Chondrocyte (in vitro differentiated cells): ENCODE measurements at places on chromosomes 2 and 18.

DNA sequence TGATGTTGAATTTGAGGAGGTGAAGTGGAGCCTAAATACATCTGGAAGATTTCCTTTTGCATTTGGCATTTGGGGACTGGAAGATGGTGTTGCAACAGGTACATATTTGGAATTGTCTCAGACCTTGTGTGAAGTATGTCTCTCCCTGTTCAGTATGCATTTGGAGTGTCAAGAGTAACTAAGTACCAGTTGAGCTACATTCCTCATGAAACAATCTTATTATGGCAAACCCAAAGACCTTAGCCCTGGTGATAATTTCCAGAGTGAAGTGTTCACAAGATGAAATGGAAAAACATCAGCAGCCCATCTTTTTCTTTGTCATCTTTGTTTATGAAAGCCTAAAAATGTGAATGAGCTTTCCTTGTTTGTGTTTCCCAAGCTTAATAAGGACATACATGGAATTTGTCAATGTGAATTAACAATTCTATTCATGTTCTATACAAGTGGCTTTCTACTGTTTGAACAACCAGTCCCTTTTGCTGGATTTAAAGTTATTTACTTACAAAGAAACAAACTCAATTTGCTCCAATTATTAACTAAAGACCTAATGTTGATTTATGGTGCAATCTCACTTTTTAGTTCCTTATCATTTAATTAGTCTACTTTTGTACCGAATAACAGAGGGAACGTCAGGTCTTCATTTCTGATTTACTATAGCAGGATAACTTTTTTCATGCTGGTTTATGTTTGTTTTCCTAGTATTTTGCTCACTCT, 42.1 kb upstream of the PPP1R1C start:
- no peaks in the 10 kb centered on the region for H3K27me3 ChIP-seq
- no peak overlapping the region for H3K27ac ChIP-seq
- H3K36me3 ChIP-seq: no peaks in the 10 kb centered on the region
- H3K4me1 ChIP-seq: peaks cover 20% of the 10 kb centered on the region

GRCh38 chr2:100620481-100620880, 57.7 kb downstream of the PDCL3 start:
- no peak overlapping the region for H3K4me3 ChIP-seq
- no peaks in the 10 kb centered on the region for H3K36me3 ChIP-seq
- H3K27ac ChIP-seq: no peak overlapping the region
- no peak for DNase-seq
- peaks cover 20% of the 10 kb centered on the region for H3K27me3 ChIP-seq

GRCh38 chr2:99754210-99754609, 264.4 kb upstream of the REV1 start:
- peaks cover 5% of the 10 kb centered on the region for H3K36me3 ChIP-seq
- H3K27me3 ChIP-seq: no peaks in the 10 kb centered on the region
- no peak for DNase-seq
- H3K4me3 ChIP-seq: no peak overlapping the region

GRCh38 chr2:111659361-111660333, 224.3 kb downstream of the ANAPC1 start:
- H3K36me3 ChIP-seq: peaks cover 2% of the 10 kb centered on the region
- H3K4me1 ChIP-seq: peaks cover 49% of the 10 kb centered on the region
- DNase-seq: no peak
- H3K4me3 ChIP-seq: no peak overlapping the region
- H3K27me3 ChIP-seq: no peaks in the 10 kb centered on the region
- H3K27ac ChIP-seq: peak overlapping the region; percentile 97

- H3K27ac ChIP-seq: no peak overlapping the region
- no peaks in the 10 kb centered on the region for H3K4me1 ChIP-seq
- no peaks in the 10 kb centered on the region for H3K36me3 ChIP-seq
- no peak for DNase-seq
- H3K27me3 ChIP-seq: peaks cover 33% of the 10 kb centered on the region
Observed at GRCh38 chr18:54647176-54647575, 56.1 kb downstream of the DYNAP start.

- H3K4me3 ChIP-seq: no peak overlapping the region
- H3K4me1 ChIP-seq: peaks cover 38% of the 10 kb centered on the region
- no peak for DNase-seq
- H3K36me3 ChIP-seq: no peaks in the 10 kb centered on the region
- H3K27me3 ChIP-seq: no peaks in the 10 kb centered on the region
Observed at GRCh38 chr2:188725746-188726360, 248.3 kb upstream of the COL3A1 start.

- no peak overlapping the region for H3K4me3 ChIP-seq
- no peak for DNase-seq
- no peaks in the 10 kb centered on the region for H3K36me3 ChIP-seq
- H3K27ac ChIP-seq: peak overlapping the region; percentile 52
- peaks cover 13% of the 10 kb centered on the region for H3K4me1 ChIP-seq
Observed at GRCh38 chr2:12262681-12263436, 453.9 kb upstream of the TRIB2 start.

GRCh38 chr2:3117650-3118216, 259.9 kb downstream of the EIPR1 start:
- DNase-seq: no peak
- no peak overlapping the region for H3K27ac ChIP-seq
- no peaks in the 10 kb centered on the region for H3K27me3 ChIP-seq
- H3K4me3 ChIP-seq: no peak overlapping the region
- peaks cover 8% of the 10 kb centered on the region for H3K36me3 ChIP-seq

DNA sequence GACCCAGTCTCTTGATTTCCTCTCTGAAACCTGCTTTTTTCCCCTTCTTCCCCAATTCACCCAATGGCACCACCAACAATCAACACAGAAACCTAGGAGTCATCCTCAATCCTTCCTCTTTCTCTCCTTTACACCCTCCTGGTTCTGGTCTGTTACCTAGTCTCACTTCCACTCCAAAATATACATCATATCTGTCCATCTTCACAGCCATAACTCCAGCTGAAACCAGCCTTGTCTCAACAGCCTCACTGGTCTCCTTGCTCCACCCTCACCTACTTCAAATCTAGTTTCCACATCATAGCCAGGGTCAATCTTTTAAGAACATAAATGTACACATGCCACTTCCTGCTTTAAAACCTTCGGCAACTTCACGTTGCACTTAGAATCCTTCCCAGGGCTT, 11.8 kb upstream of the TWSG1 start:
- DNase-seq: no peak
- no peak overlapping the region for H3K27ac ChIP-seq
- H3K4me3 ChIP-seq: no peak overlapping the region

DNA sequence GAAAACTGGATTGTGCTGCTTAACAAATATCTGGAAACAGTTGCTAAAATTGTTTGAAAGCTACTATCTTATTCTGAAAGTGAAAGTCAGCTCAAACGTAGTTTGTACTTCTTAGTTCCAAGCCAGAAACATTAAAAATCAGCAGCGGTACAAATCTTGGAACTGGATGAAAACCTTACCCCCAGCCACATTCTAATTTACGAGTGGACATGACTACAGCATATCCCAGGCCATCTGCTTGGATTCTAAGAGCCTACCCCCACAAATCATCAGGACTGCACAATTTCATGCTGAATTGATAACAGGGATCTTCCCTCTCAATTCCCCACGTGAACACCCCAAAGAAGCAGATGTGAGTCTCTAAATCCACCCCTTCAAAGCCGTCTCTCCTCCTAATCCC, 158.7 kb upstream of the NCKAP5 start:
- H3K4me3 ChIP-seq: no peak overlapping the region
- no peaks in the 10 kb centered on the region for H3K27me3 ChIP-seq
- no peaks in the 10 kb centered on the region for H3K36me3 ChIP-seq

GRCh38 chr2:46847726-46848412, 67.7 kb downstream of the MCFD2 start:
- H3K27ac ChIP-seq: peak overlapping the region; percentile 96
- no peaks in the 10 kb centered on the region for H3K27me3 ChIP-seq
- H3K4me3 ChIP-seq: no peak overlapping the region
- H3K4me1 ChIP-seq: peaks cover 77% of the 10 kb centered on the region

GRCh38 chr2:155310589-155310988, 612.1 kb downstream of the KCNJ3 start:
- H3K4me1 ChIP-seq: no peaks in the 10 kb centered on the region
- H3K4me3 ChIP-seq: no peak overlapping the region
- peaks cover 8% of the 10 kb centered on the region for H3K27me3 ChIP-seq
- H3K27ac ChIP-seq: no peak overlapping the region
- DNase-seq: no peak

- DNase-seq: peak; percentile 48
- H3K27me3 ChIP-seq: no peaks in the 10 kb centered on the region
- H3K27ac ChIP-seq: no peak overlapping the region
- H3K4me1 ChIP-seq: no peaks in the 10 kb centered on the region
Observed at GRCh38 chr18:33062834-33063364, 290.1 kb upstream of the KLHL14 start.

GRCh38 chr2:241877989-241878970, 8.8 kb downstream of the RTP5 start:
- H3K27me3 ChIP-seq: no peaks in the 10 kb centered on the region
- H3K36me3 ChIP-seq: no peaks in the 10 kb centered on the region
- no peak for DNase-seq
- no peak overlapping the region for H3K4me3 ChIP-seq
- H3K27ac ChIP-seq: no peak overlapping the region

- no peak overlapping the region for H3K4me3 ChIP-seq
- peaks cover 17% of the 10 kb centered on the region for H3K27me3 ChIP-seq
- H3K36me3 ChIP-seq: peaks cover 15% of the 10 kb centered on the region
- DNase-seq: no peak
- H3K27ac ChIP-seq: no peak overlapping the region
Observed at GRCh38 chr2:219507581-219508443, 6.5 kb upstream of the ASIC4 start.

- no peak for DNase-seq
- peaks cover 12% of the 10 kb centered on the region for H3K4me1 ChIP-seq
- no peak overlapping the region for H3K4me3 ChIP-seq
- no peaks in the 10 kb centered on the region for H3K27me3 ChIP-seq
- peaks cover 11% of the 10 kb centered on the region for H3K36me3 ChIP-seq
Observed at GRCh38 chr2:19176172-19176852, 182.1 kb downstream of the OSR1 start.

DNA sequence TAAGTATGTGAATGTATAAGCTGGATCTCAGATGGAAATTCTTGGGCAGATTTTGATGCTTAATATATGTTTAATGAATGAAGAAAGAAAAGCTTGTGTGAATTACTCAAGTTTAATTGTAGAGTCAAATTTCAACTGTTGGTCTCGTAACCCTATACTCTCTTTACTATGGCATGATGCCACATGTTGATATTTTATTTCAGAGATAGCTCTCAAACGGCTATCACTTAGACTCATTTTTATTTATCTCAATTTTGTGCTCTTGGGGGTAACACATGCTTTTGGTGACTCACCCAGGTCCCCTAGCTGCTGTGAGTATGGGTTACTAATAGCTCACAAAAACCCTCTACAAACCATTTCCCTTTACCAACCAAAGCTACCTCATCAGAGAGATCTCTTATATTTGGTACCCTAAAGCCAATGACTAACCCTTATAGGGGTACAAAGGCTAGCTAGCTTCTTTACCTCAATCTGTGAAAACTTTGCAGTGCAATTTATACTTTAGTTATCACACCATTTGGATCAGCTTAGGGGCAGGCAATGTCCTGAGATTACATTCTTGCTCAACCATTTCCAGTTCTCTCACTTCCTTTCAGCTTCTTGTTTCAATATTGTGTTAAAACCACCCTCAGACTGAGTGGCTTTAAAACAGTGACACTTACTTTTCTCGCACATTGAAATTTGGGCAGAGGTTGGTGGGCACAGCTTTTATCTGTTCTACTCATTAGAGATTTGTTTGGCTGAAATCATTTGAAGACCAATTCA, 240.3 kb downstream of the CDH7 start:
- peaks cover 4% of the 10 kb centered on the region for H3K27me3 ChIP-seq
- peaks cover 5% of the 10 kb centered on the region for H3K4me1 ChIP-seq
- DNase-seq: no peak
- H3K4me3 ChIP-seq: no peak overlapping the region
- no peak overlapping the region for H3K27ac ChIP-seq

- peak overlapping the region; percentile 40 for H3K4me3 ChIP-seq
- no peak overlapping the region for H3K27ac ChIP-seq
- H3K27me3 ChIP-seq: peaks cover 69% of the 10 kb centered on the region
- peak; percentile 87 for DNase-seq
- no peaks in the 10 kb centered on the region for H3K36me3 ChIP-seq
Observed at GRCh38 chr2:72916743-72917137, 579 bp upstream of the EMX1 start.

DNA sequence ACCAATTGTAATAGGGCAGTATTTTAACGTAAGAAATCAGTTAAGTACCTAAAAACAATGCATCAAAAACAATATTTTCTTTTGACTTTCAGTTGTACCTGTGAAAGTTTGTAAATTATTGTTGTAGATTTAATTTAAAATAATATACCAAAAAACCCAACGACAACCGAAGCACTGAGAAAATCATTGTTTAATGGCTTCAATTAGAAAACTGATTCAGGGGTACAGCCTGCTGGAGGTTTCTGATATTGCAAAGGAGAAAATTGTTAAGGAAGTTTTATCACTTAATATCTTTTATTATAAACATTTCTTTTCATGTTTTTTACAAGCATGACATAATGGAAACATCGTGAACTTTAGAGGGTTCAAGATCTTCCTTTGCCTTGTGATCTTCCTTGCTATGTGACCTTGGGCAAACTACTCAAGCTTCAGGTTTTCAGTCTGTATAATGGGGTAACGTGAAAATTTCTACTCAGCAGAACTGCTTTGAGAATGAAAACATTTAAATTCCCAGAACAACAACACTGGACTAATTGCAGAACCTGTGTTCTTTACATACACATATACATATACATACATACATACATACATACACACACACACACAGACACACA, 76.3 kb upstream of the GLS start:
- no peak overlapping the region for H3K4me3 ChIP-seq
- H3K27ac ChIP-seq: no peak overlapping the region
- H3K36me3 ChIP-seq: no peaks in the 10 kb centered on the region
- peaks cover 3% of the 10 kb centered on the region for H3K4me1 ChIP-seq
- no peak for DNase-seq

DNA sequence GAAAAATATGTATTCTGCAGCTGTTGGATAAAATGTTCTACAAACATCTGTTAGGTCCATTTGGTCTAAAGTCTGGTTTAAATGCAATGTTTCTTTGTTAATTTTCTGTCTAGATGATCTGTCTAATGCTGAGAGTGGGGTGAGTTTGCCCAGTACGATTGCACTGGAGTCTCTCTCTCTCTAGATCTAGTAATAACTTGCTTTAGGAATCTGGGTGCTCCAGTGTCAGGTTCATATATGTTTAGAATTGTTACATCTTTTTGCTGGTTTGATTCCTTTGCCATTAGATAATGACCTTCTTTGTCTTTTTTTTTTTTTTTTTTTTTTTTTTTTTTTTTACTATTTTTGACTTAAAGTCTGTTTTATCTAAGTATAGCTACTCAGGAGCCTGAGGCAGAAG, 10.4 kb downstream of the GCC2 start:
- peaks cover 6% of the 10 kb centered on the region for H3K4me1 ChIP-seq
- DNase-seq: no peak
- H3K4me3 ChIP-seq: no peak overlapping the region
- peaks cover 59% of the 10 kb centered on the region for H3K36me3 ChIP-seq
